LHCN-M2 (cell line): ENCODE measurements at places on chromosomes 5 and 9. TPM values are rescaled to one million over a fixed set of nuclear protein-coding genes. Genes with fewer than 3 reads are reported as not detected.
A peak's percentile ranks its signal among the peaks of the same experiment; 100 is the strongest.

CATSPER3 gene
- total RNA-seq: 0.11 TPM in 1 of 2 replicates, not detected in the other

HAPLN1 gene
- total RNA-seq: under 0.01 TPM in 1 of 2 replicates, not detected in the other

TMEM252 gene
- total RNA-seq: not detected in 2 replicates

GRCh38 chr5:28945859-28946258, 1907.5 kb upstream of the CDH9 start:
- DNase-seq: no peak

- no peak for DNase-seq
These were observed 398 bp downstream of the TOR1A start for GRCh38 chr9:129823542-129823934.

DNA sequence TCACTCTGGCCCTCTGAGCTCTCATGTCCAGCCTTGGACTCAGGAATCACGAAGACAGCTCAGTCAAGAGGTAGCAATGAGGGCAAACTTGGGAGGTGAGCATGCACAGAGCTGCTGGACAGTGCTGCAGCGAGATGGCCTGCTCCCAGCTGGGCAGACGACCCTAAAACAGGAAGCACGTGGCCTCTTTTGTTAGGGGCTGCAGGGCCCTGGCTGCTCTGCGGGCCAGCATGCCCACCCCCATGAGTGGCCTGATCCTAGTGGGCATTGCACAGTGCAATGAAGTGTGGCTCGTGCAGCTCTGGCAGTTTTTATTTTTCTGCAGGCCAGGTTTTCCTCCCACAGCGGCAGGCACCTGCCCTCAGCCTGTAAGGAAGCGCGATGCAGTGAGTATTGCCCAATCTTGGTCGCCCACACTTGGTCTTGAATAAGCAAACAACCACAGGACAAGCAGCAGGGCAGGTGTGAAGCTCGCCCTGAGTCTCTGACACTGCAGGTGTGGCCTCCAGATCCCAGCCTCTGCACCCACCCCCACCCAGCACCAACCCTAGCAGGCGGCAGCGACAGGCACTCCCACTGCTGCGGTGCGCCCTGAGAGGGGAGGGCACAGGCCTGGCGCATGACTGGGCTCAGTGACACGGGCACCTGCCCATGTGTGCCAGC, 60.8 kb downstream of the SEMA4D start:
- no peak for DNase-seq

DNA sequence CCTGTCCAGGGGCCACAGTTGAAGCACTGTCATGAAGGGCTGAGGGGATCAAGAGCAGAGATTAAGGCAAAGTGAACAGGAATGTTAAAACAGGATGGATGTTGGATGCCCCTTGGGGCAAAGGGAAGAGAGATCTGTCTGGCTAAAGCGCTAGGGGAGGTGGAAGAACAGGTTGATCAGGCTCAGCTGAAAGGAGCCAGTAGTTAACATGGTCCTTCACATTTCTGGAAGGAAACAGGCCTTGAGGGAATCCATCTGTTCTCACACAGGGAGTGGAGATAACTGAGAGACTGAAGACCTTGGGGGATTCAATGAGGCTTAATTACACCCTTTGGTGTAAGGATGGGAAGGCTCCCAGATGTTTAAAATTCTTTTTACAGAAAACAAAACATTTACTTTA, 5.8 kb downstream of the HAPLN1 start:
- no peak for DNase-seq

DNA sequence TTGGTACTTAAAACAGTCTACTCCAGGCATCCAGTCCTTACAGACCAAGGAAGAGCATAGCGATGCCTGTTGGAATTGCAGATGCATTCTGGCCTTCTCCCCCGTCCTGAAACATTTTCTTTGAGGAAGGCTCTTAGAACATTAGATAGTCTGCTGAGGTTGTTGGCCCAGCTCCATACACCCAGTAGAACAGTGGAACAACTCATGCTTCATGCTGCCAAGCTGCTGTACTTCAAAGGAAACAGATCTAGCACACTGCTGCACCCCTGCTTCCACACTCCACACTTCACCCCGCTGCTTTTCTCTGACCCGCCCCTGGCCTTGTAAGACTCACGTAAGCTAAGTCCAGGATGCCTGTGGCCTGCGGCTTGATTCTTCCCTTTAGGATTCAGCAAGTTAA, 33.4 kb upstream of the NCS1 start:
- peak; percentile 93 for DNase-seq

DNA sequence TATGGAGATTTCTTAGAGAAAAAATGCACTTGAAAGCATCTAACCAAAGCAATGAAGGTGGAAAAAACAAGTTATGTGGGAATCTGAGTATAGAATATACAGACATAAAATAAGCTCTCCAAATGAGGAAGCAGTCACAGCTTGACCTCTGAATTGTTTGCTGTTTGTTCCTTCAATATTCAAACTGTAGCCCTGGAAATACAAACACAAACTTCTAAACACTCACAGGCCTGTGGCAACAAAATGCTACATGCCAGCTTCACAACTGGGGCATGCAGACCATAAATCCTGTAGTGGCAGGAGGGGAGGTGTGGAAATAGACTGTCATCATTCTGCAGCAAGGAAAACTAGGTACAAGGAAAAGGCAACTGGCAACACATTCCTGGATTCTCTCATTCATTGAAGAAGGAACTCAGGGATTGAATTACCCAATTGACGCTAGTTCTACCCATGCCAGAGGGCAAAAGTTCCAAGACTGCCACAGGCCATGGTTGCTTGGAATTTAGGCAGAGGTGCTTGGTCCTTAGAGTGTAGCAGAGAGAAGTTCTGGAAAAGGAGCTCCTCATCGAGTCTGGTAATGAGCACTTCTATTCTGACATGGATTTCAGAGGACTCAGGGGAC, 349.6 kb downstream of the PDE4D start:
- peak; percentile 66 for DNase-seq

- DNase-seq: no peak
These were observed 57.2 kb upstream of the PRDM9 start for GRCh38 chr5:23450187-23450586.

DNA sequence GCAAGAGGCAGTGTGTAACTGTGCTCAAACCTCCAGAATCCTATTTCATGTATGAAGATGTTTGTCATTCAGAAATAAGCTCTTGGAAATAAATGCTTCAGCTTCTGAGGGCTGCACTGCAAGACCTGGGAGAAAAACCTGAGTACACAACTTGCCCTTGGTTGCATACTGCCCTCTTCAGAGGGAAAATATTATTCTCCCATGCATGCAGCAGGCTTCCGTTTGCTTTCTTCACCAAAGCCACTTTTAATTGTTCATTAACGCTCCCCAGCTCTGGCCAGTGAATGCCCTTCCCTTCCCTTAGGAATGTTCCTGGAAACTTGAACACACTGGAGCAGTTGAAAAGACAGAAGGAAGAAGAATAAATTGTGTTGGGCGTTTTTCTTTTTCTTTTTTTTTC, 2.5 kb upstream of the WHRN start:
- DNase-seq: peak; percentile 19

DNA sequence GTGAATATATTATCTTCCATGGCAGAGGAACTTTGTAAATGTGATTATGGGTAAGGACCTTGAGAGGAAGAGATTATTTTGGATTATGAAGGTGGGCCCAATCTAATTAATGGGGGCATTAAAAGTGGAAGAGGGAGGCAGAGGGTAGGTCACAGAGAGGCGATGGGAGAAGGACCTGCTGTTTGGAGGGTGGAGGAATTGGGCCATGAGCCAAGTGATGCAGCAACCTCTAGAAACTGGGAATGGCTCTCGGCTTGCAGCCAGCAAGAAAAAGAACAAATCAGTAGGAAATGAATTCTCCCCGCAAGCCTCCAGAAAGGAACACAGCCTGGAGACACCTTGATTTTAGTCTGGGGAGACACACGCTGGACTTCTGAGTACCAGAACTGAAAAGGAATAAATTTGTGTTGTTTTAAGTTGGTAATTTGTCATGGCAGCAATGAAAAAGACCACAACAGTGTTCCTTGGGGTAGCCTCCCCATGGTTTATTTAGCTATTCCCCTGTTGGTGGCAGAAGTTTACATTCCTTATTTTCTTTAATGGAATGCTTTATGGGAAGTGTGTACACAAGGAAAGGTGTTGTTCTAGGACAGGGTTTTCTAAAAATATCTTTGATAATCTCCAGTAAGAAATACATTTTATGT, 103.6 kb downstream of the HSPA4 start:
- DNase-seq: no peak

GRCh38 chr5:109767997-109768396, 78.3 kb downstream of the MAN2A1 start:
- no peak for DNase-seq

DNA sequence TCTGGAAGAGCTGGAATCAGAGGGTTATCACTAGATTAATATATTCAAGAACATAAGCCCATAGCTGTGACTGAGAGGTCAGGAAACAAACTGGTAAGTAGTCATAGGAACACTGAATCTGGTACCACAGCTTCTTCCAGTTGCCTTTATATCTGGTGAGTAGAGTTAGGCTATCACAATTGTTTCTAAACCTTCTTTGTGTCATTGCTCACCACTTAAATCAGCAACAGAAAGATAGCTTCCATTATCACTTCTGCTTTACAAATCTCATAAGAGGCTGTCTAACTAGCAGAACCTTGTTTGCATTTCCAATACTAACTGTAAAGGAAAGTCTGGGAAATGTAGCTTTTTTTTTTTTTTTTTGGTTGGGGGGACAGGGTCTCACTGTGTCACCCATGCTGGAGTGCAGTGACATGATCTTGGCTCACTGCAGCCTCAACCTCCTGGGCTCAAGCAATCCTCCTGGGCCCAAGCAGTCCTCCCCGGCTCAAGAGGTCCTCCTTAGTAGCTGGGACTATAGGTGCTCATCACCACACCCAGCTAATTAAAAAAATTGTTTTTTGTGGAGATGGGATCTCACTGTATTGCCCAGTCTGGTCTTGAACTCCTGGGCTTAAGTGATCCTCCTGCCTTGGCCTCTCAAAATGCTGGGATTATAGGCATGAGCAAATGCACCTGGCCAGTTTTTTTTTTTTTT, 22.0 kb downstream of the CDC42SE2 start:
- no peak for DNase-seq

GRCh38 chr9:116073826-116074225, 79.8 kb upstream of the PAPPA start:
- peak; percentile 95 for DNase-seq

DNA sequence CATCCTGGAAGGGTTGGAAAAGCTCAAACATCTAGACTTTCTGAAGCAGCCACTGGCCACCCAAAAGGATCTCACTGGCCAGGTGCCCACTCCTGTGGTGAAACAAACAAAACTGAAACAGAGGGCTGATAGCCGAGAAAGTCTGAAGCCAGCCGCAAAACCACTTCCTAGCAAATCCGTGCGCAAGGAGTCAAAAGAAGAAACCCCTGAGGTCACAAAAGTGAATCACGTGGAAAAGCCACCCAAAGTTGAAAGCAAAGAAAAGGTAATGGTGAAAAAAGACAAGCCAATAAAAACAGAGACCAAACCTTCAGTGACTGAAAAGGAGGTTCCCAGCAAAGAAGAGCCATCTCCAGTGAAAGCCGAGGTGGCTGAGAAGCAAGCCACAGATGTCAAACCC, 87.6 kb downstream of the MAP1B start:
- no peak for DNase-seq

- DNase-seq: no peak
These were observed 269.7 kb downstream of the ISL1 start for GRCh38 chr5:51652980-51653379.

DNA sequence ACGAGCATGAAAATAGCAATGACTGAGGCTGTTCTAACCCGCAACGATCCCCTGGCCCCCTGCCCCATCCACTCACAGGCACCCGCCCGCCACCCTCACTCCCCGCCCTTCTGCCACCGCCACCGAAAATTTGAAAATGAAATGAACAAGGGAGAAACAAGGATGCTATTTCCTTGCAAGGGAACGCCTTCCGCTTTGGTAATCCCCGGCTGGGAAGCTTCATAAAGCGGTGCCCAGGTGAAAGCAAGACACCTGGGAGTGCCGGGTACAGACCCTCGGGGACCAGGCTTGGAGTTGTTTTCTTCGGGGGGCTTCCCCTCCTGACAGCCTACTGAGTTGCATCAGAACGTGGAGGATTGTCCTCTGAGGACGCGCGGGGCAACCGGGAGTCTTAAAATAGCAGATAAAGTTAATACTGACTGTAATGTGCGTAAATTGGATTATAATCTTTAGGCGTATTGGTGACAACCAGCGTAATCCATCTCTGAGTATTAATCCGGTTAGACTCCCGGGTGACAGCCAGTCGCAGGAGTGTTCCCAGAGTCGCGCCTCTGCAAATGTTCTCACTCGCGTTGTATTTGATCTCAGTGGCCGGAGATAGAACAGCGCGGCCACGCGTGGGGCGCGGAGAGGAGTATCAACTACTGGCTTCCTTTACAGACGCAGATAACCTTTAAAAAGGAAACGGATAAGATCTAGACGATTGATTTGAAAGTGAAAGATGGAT, 885 bp upstream of the MLLT3 start:
- no peak for DNase-seq

DNA sequence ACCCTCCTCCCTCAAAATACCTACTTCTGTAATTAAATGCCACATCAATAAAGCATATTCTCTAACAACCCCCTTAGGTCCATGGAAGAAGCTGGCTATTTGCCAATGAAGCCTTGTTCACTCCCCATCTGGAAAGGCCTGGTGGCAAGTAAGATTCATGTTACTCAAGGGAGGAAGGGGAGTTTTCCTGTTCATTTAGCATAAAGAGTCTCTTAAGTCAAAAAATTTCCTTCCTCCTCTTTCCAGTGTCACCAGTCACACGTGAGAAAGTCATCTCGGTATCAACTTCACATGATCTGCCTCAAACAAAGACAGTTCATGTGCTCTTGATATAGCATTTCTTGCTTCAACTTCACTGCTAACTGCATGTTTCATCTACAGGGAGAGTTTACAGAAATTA, 32.7 kb upstream of the RIC1 start:
- no peak for DNase-seq

DNA sequence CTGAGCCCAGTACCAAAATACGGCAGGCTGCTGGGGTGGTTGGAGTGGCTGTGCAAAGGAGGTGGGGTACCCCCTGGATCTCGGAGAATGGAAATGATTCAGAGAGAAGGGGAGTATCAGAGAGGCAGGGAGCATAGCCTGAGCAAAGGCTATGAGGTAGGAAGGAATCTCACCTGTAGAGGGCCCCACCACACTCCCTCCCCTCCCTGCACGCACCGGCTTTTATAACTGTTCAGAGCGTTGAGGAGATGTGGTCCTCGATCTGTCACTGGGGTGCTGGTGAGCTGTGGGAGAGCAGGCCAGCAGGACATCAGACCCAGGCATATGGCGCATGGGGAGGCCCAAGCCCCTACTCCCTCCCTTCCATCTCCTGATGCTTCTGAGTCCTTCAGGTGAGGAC, 13.2 kb downstream of the PHF19 start:
- no peak for DNase-seq

DNA sequence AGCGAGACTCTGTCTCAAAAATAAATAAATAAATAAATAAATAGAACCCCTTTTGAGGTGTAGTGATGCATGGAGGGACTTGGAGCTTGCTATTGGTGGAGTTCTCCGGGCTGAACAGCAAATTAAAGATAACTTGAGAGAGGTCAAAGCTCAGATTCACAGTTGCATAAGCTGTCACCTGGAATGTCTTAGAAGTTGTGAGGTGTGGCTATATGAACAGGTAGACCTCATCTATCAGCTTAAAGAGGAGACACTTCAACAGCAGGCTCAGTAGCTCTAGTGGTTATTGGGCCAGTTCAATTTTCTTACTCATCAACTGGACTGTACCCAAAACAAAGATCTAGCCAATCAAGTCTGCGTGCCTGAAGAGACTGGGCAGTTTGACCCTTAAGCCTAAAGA, 11.7 kb upstream of the STING1 start:
- no peak for DNase-seq
